Tibial nerve (tissue), 4 donors: ENCODE measurements at places on chromosomes 2 and 18. TPM values are rescaled to one million over a fixed set of nuclear protein-coding genes. Genes with fewer than 3 reads are reported as not detected.

- H3K4me3 ChIP-seq = no peak overlapping the region
- no peaks in the 10 kb centered on the region for H3K4me1 ChIP-seq
- no peaks in the 10 kb centered on the region for H3K27me3 ChIP-seq
- DNase-seq = no peak
Measured at GRCh38 chr2:142545036-142545435, 332.4 kb upstream of the KYNU start.

DNA sequence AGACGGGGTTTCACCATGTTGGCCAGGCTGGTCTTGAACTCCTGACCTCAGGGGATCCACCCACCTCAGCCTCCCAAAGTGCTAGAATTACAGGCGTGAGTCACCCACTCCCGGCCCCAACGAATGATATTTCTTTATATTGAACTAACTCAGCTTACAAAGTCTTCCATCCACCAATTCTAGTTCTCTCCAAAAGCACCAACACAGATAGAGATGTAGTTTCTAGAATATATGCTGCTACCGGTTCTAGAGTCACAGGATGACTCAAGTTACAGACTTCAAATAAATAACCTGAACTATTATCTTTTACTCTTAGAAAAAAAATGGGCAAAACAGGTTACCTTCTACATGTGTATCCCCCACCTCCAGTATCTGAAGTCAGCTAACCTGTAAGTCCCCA is 9.2 kb downstream of the ACAA2 start:
- no peak for DNase-seq
- H3K4me1 ChIP-seq = no peaks in the 10 kb centered on the region
- no peaks in the 10 kb centered on the region for H3K36me3 ChIP-seq
- no peaks in the 10 kb centered on the region for H3K27me3 ChIP-seq

DNA sequence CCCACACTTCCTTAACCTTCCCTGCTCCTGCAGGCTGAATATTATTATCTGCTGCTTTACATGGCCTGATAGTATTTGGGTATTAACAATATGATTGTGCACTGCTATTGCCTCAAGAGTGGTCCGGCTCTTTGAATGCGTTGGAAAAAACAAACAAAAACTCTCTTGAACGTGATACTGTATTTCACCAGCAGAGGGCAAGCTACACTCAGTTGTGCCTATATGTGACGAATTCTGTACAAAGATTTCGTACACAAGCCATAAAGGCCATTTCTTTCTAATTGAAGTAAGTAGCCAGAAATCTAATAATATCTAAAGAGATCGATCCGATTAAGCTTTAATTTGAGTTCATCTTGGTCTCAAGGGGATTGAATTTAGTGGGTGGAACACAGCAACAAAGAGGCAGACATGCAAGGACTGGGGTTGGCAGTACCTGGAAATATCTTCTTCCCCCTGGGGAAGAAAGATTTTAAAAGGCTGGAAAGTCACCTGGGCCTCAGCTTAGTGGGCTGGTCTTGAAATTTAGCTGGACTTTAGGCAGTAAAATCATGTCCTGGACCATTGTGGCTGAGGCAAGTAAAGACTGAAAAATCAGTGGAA is 49.3 kb upstream of the RAB6D start:
- no peak for DNase-seq
- H3K27ac ChIP-seq = no peak overlapping the region
- H3K27me3 ChIP-seq = no peaks in the 10 kb centered on the region
- no peak overlapping the region for H3K4me3 ChIP-seq
- H3K36me3 ChIP-seq = no peaks in the 10 kb centered on the region
- no peaks in the 10 kb centered on the region for H3K4me1 ChIP-seq

GRCh38 chr2:128325611-128326181 is 7.0 kb upstream of the HS6ST1 start:
- H3K4me1 ChIP-seq = no peaks in the 10 kb centered on the region
- H3K27ac ChIP-seq = peak overlapping the region; percentile 35
- H3K36me3 ChIP-seq = no peaks in the 10 kb centered on the region
- no peak for DNase-seq
- H3K27me3 ChIP-seq = no peaks in the 10 kb centered on the region
- H3K4me3 ChIP-seq = no peak overlapping the region

- H3K27ac ChIP-seq = peak overlapping the region; percentile 80
- H3K27me3 ChIP-seq = no peaks in the 10 kb centered on the region
- H3K36me3 ChIP-seq = no peaks in the 10 kb centered on the region
- no peak overlapping the region for H3K4me3 ChIP-seq
- DNase-seq = peak; percentile 53
Measured at GRCh38 chr2:102048465-102048864, 56.7 kb downstream of the IL1R2 start.

DNA sequence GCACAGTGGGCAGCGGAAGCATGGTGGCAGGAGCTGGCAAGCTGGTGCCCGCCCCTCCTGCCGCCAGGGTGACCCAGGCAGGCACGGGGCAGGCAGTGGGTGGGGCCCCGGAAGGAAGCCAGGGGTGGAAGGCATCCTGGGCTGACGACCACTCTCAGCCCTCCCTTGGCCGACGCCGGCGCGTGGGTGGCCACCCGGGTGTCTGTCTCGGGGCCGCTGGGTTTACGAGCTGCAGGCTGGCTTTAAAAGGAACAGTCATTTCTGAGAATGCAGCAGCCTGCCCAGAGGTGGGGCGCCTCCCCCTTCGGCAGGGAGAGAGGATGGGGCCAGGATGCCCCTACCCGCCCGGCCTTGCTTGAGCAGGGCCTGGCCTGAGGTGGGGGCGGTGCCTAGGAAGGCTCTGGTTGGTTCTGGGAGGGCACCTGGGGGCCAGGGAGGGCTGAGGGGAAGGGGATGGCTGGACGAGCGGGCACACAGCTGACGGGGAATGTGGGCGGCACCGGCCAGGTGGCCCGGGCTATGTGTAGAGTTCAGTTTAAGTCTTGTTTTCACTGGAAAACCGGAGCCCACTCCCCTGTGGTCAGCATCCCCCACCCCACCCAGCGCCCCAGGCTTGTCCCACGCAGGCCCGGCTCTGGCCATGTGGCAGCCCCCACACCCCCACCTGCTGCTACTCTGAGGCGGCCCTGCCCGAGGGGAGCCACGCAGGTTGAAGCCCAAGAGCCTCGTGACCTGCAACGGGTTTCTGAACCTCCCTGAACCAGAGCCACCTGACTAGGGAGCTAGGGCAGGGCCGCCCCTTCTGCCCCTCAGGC is 6.3 kb downstream of the BOK start:
- H3K36me3 ChIP-seq = peaks cover 16% of the 10 kb centered on the region
- H3K27ac ChIP-seq = no peak overlapping the region
- H3K4me1 ChIP-seq = peaks cover 58% of the 10 kb centered on the region

GRCh38 chr2:229243890-229244560 is 27.1 kb downstream of the PID1 start:
- no peaks in the 10 kb centered on the region for H3K27me3 ChIP-seq
- H3K4me1 ChIP-seq = no peaks in the 10 kb centered on the region
- DNase-seq = no peak
- no peak overlapping the region for H3K4me3 ChIP-seq

- peaks cover 17% of the 10 kb centered on the region for H3K4me1 ChIP-seq
- no peak overlapping the region for H3K4me3 ChIP-seq
- DNase-seq = no peak
- no peak overlapping the region for H3K27ac ChIP-seq
- H3K36me3 ChIP-seq = no peaks in the 10 kb centered on the region
Measured at GRCh38 chr2:241770185-241770935, 6.3 kb upstream of the GAL3ST2 start.

- H3K4me3 ChIP-seq = no peak overlapping the region
- no peak for DNase-seq
- no peaks in the 10 kb centered on the region for H3K4me1 ChIP-seq
- no peaks in the 10 kb centered on the region for H3K27me3 ChIP-seq
- H3K27ac ChIP-seq = no peak overlapping the region
Measured at GRCh38 chr18:50447952-50448351, 73.1 kb downstream of the SKA1 start.

GRCh38 chr18:50158866-50159653 is 35.9 kb downstream of the MYO5B start:
- H3K27me3 ChIP-seq = no peaks in the 10 kb centered on the region
- no peaks in the 10 kb centered on the region for H3K36me3 ChIP-seq
- no peak overlapping the region for H3K4me3 ChIP-seq
- no peak overlapping the region for H3K27ac ChIP-seq
- no peaks in the 10 kb centered on the region for H3K4me1 ChIP-seq

ARMC9 gene
- 30.0 TPM for total RNA-seq

SLC16A14 gene
- total RNA-seq = 9.8 TPM
